Activated T-helper 1 cell treated with anti-CD3 and anti-CD28 coated beads, Interleukin-12 subunit alpha, Interleukin-12 subunit beta, Interleukin-2, Interleukin-4 antibody, amounts not matched to agents 30 ng/mL and 10 ng/mL and 1 ng/mL, durations not matched to agents 14 hours and 24 hours and 36 hours (primary cell): ENCODE measurements at places on chromosomes 6 and 20. TPM values are rescaled to one million over a fixed set of nuclear protein-coding genes. Genes with fewer than 3 reads are reported as not detected.

- DNase-seq = no peak
These were observed 188.3 kb upstream of the ZFP64 start for GRCh38 chr20:52379723-52380336.

EYA4 gene
- total RNA-seq = not detected in 2 replicates

- no peak for DNase-seq
These were observed 20.9 kb downstream of the DEF6 start for GRCh38 chr6:35318196-35319171.

HLA-DOA gene
- 1.8 and 2.0 TPM in 2 replicates for total RNA-seq

GRCh38 chr6:1334684-1335083 lies 22.8 kb downstream of the FOXQ1 start:
- no peak for DNase-seq

DNA sequence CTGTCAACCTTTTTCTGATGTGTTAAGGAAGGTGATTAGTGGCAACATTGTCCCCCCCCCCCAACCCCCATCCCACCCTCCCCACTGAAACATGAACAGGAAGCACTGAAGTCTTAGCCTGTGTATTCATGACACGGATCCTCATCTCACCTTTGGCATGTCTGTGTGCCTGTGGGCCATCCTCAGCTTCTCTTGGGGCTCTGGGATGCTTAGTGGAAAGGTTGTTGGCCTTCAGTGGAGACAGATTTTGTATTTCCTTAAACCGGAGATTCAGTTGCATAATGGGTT lies 93.6 kb downstream of the RREB1 start:
- no peak for DNase-seq

GRCh38 chr20:2140561-2140960 lies 38.9 kb downstream of the STK35 start:
- DNase-seq = no peak

GRCh38 chr6:131290955-131291354 lies 155.7 kb downstream of the AKAP7 start:
- no peak for DNase-seq

DNA sequence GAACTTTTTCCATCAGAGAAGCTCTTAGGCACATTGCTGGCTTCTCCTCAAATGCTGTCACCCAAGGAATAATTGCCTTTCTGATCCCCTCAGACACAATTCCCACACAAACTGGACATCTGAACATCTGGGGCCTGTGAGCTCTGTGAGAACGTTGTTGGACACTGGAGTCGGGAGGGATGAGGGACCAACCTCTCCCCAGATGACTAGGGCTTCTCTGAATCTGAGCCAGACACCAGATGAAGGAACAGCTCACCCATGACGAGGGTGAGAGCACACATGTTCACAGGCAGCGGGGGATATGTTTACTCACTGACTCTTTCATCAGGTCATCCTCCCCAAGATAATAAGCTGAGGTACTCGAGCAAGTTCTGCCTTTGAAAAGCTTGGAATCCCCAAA lies 283.9 kb upstream of the SUPT3H start:
- no peak for DNase-seq

DNA sequence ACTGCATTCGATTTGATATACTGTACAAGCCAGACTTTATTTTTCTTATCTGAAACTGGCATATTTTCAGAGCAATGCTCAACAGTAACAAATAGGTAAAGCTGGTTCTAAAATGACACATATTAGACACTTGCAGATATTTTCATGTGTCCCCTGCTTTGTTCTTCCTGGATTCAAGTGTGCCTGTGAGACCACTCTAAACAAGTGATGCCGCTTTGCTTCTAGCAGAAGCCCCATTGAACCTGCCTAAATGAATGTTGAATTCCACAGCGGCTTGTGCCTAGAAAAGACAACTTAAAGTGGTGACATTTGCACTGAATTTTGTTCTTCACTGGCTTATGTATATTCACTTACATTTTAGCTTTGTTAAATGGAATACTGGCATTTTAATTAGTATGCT lies 115.7 kb downstream of the AKAP7 start:
- DNase-seq = no peak

GRCh38 chr20:37880726-37881591 lies 22.0 kb upstream of the VSTM2L start:
- no peak for DNase-seq

DNA sequence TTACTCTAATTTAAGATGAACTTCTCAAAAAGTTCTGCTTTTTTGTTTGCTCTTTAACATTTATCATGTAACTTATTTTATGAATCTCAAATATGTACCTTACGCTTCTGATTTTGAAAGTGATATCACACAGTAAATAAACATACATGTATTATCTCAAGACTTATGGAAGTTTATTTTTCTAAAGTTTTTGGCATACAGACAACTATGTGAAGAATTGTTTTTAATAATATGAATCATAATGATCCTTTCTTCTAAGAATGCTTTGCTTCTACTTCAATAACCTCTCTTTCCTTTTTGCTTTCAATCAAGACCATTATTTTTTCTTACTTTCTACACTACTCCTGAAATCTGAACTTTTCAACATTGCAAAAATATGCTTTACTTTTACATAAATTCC lies 816.4 kb downstream of the EYS start:
- no peak for DNase-seq

DNA sequence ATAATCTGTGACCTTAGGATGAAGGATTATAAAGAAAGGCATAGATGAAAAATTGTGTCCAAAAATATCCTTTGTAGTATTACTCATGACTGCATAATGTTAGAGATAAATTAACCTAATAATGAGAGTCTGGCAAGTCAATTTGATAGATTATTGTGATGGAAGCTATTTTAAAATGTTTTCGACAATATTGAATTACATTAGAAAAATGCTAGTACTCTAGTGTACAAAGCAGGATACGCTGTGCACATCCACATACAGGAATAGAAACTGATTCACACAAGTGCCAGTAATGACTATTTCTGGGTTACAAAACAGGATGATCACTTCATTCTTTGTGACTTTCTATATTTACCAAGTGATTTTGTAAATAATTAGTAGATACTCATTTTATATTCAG lies 3.3 kb downstream of the SLC17A2 start:
- DNase-seq = no peak

- no peak for DNase-seq
These were observed 13.3 kb downstream of the GPR6 start for GRCh38 chr6:109991201-109992101.

DNA sequence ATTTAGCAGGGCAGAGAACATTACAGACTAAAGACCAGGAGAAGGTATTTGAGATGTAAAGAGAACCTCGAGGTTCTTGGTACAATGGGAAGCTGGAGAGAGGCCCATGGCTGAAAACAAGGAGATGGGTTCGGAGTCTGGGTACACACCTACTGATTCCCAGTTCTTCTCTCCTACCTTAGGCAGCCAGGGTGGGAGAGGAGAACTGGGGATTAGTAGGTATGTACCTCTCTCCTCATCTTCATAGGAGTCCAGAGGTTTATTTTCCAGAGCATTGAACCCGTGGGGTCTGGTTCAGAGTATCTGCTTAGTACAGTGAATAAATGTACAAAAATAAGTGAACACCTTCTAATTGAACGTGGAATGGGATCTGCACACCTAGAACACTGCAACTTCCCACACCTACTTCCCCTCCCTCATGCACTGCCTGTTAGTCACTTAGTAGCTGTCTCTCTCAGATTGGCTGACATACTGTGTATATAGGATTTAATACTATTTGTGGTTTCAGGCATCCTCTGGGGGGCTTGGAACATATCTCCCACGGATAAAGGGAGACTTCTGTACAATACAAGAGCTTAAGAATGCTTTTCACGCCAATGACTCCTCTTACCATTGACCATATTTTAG lies 23.5 kb upstream of the NUP153 start:
- DNase-seq = no peak

HM13 gene
- 215 and 228 TPM in 2 replicates for total RNA-seq

DNA sequence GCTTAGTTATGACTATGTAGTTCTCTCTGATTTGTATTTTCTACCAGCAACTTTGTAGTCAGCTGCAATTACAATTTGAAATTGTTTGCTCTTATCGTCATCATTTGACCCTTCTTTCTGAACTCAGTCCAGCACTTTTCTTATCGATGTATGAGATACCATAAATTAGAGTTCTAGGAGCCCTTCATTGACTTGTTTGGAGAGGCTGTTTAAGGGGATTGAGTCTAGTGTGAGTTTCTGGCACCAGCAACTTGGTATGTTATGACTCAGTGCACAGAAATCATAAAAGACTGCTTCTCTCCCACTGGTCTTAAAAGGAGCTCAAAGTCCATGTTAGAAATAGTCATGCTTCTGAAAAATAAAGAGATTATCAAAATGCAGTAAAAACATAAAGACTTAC lies 190.3 kb downstream of the TENT5A start:
- no peak for DNase-seq

RIPPLY2 gene
- not detected in 2 replicates for total RNA-seq

DNA sequence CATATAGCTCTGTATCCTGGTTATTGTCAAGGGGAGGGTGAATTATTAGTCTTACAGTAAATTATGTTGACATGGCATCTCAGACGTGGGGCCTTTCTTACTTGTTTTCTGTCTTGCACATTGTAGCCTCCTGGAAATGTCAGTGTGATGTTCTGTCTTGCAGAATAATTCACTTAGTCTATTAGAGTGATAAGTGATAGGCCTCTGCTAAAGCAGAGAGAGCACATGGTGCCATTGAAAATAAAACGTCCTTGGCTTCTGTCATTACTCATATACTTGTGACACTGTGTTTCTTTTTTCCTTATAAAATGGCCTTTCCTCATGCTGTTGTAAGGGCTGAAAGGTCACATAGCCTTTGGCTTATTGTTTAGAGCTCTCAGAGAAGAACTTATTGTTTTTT lies 531.0 kb downstream of the EPM2A start:
- no peak for DNase-seq

FERMT1 gene
- 0.29 and 0.93 TPM in 2 replicates for total RNA-seq

DNA sequence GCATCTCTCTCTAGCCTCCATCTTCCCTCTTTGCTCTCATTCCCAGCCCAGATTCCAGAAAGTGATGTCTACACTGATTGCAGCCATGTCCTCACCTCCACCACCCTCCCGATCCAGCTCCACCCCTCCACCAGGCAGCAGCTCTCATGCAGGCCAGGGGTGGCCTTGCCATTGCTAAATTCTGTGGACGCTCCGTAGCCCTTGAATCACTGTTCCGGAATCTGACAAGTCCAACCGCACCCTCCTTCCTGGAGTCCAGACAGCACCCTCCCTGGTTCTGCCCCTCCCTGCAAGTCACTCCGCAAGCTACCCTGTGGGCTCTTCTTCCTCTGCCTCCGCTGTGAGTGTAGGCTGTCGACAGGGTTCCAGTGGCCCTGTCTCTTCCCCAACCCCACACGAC lies 26.2 kb downstream of the TNXB start:
- DNase-seq = no peak

- DNase-seq = no peak
These were observed 65.7 kb downstream of the EPM2A start for GRCh38 chr6:145669627-145670034.
